Activated CD4-positive, CD25-positive, alpha-beta regulatory T cell treated with anti-CD3 and anti-CD28 coated beads, Interleukin-2, amount 50 U/mL, for 16 hours (primary cell): ENCODE measurements at places on chromosomes 12 and 14.
A peak's percentile ranks its signal among the peaks of the same experiment; 100 is the strongest.

DNA sequence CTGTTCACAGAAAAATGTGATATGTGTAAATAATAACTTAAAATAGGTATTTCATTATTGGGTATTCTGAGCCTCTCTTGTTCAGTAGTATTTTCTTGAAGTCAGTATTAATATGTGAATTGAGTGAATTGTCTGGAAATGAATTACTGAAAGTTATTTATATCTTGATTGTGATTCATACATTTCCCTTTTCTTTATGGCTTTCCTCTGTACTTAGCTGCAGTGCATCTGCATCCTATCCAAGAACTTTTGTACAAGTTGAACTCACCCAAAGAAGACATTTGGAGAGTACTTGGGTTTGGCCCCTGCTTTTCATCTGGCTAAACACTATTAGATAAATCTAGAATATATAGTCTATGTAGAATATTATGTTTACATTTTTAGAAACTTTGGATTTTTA lies 326.0 kb downstream of the RAD51B start:
- DNase-seq = no peak

DNA sequence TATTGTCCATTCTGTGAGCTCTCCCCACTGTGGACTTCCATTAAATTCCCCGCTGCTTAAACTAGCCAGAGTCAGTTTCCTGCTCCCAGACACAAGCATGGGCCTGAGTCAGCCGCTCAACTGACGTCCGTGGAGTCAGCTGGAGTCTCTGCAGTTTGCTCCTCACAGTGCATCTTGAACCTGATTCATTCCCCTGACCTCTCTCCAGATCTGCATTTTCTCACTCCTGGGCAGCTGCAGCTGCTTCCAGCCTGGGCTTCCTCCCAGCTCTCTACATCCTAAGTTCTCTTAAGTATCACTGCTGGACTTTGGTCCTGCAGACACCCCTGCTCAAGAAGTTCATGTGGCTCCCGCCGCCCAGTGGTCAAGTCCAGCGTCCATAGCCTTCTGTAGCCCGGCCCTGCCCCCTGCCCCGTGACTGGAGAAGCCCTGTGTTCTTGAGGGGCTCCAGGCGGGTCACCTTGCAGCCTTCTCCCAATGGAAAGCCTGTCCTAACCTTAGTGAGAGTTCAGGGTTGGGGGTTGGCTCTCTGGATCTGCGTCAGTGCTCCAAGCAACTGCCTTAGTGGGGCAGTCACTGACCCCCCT lies 20.0 kb downstream of the NFKBIA start:
- no peak for DNase-seq

DNA sequence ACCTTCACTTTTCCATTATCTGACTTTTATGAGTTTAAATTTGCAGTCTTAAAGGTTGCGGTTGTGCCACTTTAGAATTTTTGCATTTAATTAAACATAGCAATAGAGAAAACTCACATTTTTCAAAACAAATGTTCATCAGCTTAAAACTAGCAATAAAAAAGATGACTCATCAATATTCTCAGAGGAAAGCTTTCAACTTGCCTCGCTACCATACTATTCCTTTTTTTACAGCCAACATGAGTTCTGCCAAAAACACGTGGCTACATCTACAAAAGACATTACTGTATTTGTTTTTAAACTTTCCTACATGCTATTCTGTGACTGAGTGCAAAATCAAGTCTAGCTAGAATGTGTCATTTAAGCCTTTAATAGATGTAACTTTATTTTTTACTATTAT lies 497.1 kb downstream of the RPS29 start:
- DNase-seq = no peak

- no peak for DNase-seq
Measured at GRCh38 chr12:131120831-131121271, 167.1 kb downstream of the ADGRD1 start.

- no peak for DNase-seq
Measured at GRCh38 chr14:68140806-68141205, 321.2 kb downstream of the RAD51B start.

- DNase-seq = no peak
Measured at GRCh38 chr12:43653289-43653915, 101.4 kb upstream of the ADAMTS20 start.

DNA sequence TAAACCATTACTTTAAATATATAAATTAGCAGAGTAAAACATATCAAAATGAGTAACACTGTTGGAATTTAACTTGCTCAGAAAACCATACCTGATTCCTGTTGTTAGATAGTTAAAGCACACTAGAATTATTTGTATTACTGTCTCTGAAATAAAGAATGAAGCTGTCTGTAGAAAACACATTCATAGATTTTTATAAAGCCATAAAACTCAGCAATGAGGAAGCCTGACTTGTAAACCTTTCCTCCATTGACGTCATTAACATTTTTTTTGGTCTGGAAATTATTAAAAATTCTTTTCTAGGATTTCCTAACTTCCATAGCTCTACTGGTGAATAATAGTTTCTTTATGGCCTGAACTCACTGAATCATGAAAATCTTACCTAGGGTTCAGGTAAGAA lies 147.6 kb downstream of the BRMS1L start:
- DNase-seq = no peak

GRCh38 chr14:45650754-45651153 lies 397.8 kb upstream of the MIS18BP1 start:
- no peak for DNase-seq

DNA sequence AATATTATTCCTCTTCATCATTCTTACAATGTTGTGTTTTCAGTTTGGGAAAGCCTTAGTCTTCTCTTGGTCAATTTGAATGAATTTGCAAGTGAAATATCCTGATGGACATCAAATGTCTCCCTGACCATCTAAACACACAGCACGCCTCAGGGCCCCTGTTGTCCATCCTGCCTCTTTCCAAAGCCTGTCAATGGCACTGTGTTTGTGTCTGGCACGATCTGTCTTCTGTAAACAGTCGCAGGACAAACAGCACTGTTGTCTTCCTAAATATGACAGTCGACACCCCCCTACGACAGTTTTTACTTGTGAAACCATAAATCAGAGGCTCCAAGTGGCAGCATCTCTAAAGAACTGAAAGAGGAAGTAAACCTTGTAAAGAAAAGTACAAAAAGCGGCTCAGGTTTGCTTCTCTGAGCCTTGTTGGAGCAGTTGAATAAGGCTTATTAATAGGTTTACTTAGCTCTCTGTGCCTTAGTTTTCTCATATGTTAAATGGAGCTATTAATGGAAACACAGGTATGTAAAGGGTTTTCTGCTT lies 285.8 kb downstream of the NRXN3 start:
- DNase-seq = no peak

- no peak for DNase-seq
Measured at GRCh38 chr12:125187780-125188741, 122.8 kb downstream of the AACS start.

DNA sequence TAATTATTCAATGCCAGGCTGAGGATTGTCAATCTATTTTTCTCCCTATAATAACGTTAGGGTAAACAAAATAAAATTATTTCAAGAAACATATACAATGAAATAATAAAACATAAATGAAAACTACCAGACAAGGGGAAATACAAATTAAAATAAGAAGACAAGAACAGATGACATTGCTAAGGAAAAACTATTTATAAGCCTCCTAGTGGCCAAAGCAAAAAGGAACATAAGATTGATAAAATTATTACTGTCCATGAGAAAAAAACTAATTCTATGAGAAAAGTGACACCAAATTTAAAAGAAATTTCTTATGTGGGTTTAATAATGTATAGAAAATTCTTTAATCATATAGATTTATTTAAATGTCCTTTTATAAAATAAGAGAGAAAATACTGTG lies 294.7 kb downstream of the TTC6 start:
- no peak for DNase-seq

DNA sequence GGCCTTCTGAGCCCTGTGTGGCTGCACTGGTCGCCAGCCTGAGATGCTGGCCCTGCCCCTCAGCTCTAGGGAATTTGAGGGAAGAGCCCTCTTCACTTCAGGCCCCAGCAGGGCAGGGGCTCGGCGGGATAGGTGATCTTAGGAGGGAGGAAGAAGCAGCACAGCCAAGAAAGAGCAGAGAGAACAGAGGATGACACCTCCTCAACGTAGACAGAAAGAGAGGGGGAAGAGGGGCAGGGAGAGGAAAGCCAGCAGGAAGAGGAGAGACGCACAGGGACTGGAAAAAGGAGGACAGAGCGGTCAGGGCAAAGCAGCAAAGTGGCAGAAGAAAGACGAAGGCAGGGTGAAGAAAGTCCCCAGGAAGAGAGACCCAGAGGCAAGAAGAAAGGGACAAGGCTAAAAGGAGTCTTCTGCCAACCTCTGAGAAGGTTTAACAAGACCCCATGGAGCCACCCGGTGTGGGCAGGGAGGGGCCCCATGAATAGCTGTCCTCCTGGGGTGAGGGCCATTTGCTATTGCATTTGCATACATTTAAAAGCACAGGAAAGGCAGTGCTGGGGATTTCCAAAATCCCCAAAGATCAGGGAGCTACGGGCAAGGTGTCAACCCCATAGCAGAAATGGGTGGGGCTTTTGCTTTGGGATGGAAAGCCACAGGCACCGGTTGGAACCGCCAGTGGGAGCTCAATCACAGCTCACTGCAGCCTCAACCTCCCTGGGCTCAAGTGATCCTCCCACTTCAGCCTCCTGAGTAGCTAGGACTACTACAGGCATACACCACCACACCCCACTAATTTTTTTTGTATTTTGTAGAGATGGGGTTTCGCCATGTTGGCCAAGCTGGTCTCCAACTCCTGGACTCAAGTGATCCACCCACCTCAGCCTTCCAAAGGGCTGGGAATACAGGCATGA lies 22.7 kb downstream of the CMKLR1 start:
- no peak for DNase-seq

DNA sequence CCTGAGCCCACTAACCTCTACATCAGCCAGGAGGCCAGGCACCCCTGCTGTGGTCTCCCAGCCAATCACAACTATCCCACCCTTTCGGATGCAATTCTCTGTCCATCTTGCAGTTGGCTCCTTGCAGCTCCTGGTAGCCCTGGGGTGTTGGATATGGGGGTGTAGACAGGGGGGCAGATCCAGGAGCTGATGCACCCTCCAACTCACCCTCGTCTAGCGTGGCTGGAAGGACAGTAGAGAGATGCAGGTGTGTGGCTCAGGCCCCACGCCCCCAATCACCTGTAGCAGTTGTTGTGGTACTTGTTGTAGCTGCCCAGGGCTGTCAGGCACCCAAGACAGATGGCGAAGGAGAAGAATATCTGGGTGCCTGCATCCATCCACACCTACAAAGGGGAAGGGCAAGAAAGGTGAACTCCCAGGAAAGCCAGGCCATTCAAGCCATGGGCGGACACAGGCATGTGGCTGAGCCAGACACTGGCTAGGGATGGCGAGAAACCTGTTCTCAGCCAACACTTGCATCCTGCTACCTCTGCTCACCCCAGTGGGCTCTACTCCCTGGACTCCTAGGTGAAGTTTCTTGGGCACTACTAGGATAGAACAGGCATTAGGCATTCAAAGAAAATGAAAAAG lies 13.4 kb upstream of the SLC6A12 start:
- no peak for DNase-seq

GRCh38 chr12:8032242-8033152 lies at the start of gene FOXJ2:
TSS of gene FOXJ2 (plus strand) at chr12:8032716. CDS start at chr12:8039833, 7,117 bp downstream.
- peak; percentile 50 for DNase-seq

GRCh38 chr14:106840258-106840657 lies 1313.9 kb downstream of the TMEM121 start:
- no peak for DNase-seq

GRCh38 chr12:29816874-29817725 lies 33.4 kb upstream of the TMTC1 start:
- no peak for DNase-seq

DNA sequence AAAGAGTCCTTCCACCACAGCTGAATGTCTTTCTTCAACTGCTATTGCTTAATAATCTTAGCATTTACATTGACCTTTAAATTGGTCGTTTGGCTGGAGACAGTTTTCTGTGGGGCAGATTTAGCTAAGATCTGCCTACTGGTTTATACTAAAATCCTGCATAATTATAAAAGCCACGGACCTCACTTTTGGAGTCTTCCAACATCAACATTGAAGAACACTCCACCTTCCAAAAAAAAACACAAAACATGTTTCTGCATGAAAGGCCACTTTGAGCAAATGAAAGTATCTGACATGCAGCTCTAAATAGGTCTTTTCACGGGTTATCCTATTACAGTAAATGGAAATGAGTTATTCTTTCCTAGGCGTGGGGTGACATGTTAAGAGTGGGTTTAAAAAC lies 57.0 kb upstream of the KRR1 start:
- DNase-seq = no peak

- DNase-seq = no peak
Measured at GRCh38 chr12:122063694-122064024, 14.9 kb upstream of the MLXIP start.

DNA sequence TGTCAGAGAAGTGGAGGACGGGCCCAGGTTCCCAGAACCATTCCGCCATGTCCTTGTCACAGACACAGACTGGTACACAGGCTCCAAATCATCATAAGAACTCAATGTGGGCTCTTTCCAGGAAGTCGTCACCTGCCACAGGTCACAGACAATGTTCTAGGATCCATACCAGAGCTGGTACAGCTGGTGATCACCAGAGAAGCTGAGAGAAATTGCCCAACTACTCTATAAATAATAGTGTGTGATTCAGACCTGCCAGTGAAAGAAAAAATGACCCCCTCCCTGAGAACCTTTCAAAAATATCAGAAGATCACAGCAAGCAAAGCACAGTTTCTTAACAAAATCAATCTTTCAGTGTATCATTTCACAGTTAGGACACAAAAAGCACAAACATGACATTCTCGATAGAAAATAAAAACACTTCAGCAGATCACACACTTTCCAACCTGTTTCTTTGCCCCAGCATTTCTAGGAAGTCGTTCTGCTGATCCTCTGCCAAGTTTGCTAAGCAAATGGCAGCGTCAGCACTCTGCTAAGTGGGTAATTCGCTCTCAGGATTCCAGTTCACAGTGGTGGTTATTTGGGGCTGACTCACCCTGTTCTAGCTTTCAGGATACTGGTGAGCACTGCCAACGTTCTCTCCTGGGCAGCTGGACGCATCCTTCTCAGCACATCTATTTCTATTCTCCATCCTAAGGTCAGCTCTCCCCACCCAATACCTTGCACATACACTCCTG lies 223.3 kb upstream of the SFSWAP start:
- DNase-seq = no peak

GRCh38 chr12:131118371-131118770 lies 164.7 kb downstream of the ADGRD1 start:
- no peak for DNase-seq

DNA sequence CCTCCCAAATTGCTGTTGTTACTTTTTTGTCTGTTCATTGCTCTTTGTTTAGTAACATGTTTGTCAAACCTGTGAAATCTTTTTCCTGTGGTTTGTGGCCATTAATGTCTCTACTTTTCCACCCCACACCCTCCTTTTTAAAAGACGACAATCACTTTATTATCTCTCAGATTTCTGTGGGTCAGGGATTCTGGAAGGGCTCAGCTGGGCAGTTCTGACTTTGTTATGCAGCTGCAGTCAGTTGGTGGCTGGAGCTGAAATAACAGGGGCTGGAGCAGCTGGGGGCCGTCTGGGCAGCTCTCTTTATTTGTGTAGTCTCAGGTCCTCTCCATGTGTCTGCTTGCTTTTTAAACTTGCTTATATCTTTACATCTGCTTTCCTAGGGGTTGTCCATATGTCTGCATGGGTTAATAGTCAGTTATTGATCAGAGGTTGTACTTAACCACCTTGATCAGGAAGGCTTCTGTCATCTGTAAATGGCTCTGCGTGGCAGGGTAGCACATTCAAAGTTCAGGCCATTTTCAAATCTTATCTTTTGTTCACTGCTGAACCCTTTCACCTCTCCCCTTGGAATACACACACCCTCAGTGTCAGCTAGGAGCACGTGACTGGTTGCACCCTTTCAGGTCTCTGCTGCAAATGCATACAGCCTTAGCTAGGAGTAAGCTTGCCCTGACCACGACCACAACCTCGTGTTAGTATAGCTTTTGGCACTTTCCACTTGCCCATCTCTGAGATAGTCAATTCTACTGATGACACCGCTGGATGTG lies 27.9 kb downstream of the BORCS5 start:
- DNase-seq = no peak
